Large intestine (tissue), 12 donors: ENCODE measurements at places on chromosomes 12 and 14. TPM values are rescaled to one million over a fixed set of nuclear protein-coding genes. Genes with fewer than 3 reads are reported as not detected.

DNA sequence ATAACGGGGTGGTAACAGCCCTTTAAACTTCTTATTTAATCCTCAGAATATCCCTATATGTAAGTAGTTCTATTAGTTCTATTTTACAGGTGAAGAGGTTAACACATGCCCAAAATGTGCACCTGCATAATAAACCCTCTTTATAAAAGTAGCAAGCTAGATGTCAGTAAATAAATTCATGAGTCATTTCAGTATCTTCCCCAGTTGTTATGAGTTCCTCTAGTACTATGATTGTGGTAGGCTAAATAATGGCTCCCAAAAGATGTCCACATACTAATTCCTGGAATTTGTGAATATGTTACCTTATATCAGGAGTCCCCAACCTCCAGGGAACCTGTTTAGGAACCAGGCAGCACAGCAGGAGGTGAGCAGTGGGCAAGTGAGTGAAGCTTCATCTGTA, 106.5 kb downstream of the TMTC3 start:
- no peak for DNase-seq

- no peak for DNase-seq
Measured at GRCh38 chr12:45774508-45775162, 45.1 kb downstream of the ARID2 start.

DNA sequence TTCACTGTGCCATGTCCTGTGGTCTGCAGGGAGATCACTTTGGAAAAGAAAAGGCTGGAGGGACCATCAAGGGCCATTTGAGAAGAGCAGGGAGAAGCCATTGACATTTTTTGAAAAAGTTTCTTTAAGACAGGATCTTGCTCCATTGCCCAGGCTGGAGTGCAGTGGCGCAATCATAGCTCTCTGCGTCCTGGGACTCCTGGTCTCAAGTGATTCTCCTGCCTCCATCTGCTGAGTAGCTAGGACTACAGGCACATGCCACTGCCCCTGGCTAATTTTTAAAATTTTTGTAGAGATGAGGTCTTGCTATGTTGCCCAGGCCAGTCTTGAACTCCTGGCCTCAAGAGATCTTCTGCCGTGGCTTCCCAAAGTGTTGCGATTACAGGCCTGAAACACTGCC, 32.3 kb downstream of the PTHLH start:
- DNase-seq = no peak

DNA sequence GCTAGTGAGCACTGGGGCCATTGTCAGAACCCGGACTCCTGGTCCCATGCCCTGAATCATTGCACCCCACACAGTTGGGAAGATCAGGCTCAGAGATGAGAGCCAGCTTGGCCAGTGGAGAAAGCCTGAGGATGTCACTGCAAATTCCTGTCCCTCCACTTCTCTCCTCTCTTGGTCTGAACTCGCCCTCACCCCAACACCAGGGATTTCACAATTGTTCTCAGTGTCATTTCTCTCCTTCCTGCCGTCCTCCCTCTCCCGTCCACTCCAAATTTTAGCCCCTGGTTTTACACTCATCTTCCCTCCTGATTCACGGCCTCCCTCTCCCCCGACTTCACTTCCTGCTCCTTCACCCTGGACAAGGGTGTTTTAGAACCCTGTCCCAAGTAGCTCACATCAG, 11.1 kb downstream of the KRT75 start:
- DNase-seq = no peak

GRCh38 chr12:55830601-55831446, 1.4 kb upstream of the DNAJC14 start:
- peak; percentile 89 for DNase-seq

DNA sequence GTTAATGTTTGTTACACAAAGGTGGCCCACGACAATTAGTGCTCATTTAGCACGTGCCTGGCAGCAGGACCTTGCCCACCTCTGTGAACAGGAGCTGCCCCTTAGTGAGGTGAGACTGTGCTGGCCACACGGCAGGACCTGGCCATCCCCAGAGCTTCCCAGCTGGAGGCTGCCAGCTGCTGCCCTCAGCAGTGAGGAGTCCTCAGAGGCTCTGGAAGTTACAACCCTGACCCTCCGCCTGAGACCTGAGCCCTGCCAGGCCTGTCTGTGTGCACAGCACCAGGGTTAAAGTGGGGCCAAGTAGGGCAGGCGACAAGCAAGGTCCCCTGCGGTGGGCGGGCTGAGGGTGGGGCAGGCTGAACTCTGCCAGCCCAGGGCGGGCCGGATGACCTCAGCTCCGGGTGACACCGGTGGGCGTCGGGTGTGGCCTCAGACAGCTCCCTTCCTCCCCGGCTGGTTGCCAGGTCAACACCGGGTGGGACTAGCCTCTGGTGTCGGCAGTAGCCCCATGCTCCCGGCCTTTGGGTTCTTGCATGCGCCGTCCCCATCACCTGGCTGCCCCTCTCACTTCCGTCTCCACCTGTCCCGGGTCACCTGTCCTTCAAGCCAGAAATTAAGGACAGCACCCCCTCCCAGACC, 9.2 kb upstream of the LBHD2 start:
- DNase-seq = no peak

GRCh38 chr12:126390969-126391566, 1325.8 kb downstream of the AACS start:
- DNase-seq = no peak

DNA sequence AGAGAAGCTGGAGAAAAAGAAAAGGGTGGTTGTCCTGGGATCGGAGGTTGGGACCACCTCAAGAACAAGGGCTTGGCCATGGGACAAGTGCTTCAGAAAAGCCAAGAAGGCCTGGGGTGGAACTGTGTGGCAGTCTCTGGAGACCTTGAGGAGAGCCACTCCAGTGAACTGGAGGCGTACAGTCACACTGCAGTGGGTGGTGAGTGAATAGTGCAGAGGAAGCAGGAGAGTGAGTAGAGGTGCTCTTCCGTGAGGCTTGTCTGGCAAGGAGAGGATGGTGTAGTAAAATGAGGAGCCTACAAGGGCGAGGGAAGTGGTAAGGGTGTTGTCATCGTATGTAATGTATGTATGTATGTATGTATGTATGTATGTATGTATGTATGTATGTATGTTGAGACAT, 20.9 kb downstream of the RASSF3 start:
- DNase-seq = no peak

GRCh38 chr14:70640938-70641547, 673 bp upstream of the TTC9 start:
- DNase-seq = peak; percentile 54

Gene AHNAK2
- polyA plus RNA-seq = 3.3 TPM

Gene PZP
- 0.24 TPM for polyA plus RNA-seq

GRCh38 chr12:116153983-116154382, 123.5 kb downstream of the MED13L start:
- DNase-seq = no peak

GRCh38 chr14:51072976-51073375, 21.9 kb downstream of the TRIM9 start:
- DNase-seq = no peak

- no peak for DNase-seq
Measured at GRCh38 chr12:115273456-115273855, 589.5 kb upstream of the TBX3 start.

DNA sequence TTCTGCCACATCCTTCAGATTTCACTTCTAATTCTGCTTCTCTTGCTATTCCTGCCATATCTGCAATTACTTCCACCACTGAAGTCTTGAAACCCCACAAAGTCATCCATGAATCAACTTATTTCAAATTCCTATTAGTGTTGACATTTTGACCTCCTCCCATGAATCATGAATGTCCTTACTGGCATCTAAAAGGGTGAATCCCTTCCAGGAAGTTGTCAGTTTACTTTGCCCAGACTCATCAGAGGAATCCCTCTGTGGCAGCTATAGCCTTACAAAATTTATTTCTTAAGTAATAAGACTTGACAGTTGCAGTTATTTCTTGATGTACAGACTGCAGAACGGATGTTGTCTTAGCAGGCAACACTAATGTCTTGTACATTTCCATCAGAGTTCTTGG, 162.9 kb downstream of the PCNX1 start:
- DNase-seq = no peak

DNA sequence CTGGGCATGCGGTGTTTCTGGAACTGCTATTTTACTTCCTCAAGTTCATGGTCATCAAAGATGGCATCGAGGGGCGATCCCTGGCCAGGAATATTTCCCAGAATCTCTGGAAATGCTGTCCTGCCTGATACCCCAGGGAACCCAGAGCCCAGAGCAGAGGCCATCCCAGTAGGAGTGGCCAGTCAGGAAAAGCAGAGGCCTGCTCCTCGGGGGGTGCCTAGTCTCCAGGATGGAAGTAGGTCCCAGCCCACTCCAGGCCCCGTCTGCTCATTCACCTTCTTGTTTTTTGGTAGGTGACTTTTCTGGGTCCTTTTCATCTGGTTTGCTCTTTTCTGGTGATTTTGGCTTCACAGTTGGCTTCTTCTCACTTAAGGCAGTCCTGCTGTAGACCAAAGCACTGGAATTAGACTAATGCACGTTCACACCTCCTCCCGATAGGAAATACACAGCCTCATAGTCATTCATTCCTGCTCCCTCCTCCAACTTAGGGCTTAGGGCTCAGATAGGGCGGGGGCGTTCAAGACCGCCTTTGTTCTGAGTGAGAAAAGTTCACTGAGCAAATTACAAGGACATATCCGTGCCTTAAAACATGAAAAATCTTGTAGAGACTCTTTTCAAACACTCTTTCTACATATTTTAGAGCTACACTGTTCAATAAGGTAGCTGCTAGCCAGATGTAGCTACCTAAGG, 51.1 kb downstream of the TRAFD1 start:
- no peak for DNase-seq

DNA sequence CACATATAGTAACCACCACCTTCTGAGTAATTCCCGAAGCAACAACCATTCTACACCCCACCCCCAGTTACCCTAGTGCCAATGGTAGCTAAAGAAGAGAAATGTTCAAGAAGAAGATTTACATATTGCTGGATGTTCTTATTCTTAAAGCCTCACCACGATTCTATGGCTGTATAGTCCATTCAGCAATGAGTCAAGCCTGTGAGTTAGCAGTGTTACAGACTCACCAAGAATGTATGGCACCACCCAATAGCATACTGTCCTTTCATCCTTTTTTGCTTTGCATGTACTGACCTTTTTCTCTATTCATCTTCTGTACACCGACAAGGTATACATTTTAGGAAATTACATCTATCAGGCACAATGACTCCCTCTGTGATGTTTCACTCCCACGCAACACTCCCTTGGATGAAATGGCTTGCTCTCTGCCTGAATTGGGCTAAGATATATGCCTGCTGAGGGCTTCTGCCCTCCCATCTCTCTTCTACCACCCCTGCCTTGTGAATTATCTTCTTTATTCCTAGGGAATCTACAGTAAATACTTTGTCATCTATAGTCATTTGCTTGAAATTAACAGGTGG, 945.8 kb downstream of the DIO2 start:
- no peak for DNase-seq

- no peak for DNase-seq
Measured at GRCh38 chr12:13979772-13980378, 1.5 kb downstream of the GRIN2B start.

GRCh38 chr12:109951751-109952150, 44.4 kb downstream of the GIT2 start:
- peak; percentile 45 for DNase-seq

DNA sequence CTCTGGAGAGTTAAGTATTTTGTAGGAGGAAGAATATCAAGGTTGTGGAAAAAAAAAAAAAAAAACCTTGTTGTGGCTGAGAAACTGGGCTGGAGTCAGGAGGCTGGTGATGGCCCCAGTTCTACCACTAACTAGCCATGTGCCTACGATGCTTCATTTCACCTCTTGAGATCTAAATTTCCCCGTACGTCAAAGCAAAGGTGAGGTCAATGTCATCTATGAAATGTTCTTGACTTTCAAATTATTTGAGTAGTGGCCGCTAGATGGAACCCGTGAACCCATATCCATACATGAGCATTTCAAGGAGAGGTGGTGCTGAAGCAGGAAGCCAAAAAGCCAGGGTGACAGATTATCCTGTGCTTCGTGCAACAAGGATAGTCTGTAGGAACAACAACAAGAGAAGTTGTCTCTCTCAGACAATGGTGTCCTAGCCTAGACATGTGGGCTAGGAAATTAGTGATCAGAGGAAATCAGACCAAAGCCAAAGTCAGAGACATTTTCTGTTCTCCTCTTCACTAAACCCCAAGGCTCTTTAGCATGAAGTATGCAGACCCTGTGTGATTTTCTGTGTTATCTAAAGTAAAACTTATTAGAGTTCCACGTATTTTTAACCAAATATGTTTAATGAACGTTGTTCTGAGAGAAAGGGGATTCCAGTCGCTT, 95.5 kb upstream of the ETV6 start:
- peak; percentile 37 for DNase-seq

DNA sequence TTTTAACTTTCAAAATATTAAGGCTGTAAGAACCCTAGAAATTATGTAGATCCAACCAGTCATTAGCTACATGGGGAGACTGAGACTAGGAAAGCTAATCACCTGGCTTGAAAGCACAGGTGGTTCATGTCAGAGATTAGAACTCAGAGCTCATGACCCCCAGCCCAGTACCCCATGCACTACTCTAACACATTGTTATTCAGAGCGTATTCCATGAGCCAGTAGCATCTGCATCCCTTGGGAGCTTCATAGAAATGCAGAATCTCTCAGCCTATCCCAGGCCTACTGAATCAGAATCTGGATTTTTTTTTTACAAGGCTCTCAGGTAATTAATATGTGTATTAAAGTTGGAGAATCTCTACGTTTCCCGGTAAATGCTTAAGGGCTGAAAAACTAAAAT, 161.7 kb downstream of the BTG1 start:
- DNase-seq = no peak

DNA sequence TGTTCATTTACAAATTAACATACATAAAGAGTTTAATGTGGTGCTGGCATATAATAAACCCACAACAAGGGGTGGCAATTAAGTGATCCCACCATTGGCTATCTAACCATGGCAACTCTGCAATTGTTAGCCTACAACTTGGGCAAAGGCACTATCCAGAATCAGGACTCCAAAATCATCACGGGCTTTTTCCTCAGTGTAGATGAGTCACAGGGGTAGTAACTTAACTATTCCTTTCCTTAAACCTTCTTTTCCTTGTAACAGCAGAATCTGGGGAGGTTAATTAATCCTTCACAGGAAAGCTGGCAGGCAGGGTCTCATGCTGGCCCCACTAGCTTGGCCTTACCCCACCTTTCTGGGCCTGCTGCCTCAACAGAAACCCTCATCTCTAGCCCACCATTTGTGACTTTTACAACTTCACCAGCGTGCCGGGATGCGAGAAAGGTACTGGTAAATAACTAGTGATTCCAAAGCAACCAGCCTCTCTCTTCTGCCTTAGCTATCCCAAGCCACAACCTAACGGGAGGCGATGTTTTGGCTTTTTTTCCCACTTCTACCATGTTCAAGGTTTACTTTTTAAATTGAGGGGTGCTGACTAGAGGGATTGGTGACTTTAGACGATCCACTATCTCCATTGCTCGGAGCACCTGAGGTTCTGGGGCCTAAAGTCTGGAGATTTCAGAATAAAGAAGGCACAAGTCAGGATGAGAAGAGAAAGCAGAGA, 744 bp downstream of the ATP5MC2 start:
- DNase-seq = no peak

Gene TECPR2
- polyA plus RNA-seq = 10.6 TPM

GRCh38 chr12:62776997-62777396, 158.0 kb downstream of the PPM1H start:
- DNase-seq = peak; percentile 74
